ENCODE measurements at places on chromosomes 3 and 15.
A peak's percentile ranks its signal among the peaks of the same experiment; 100 is the strongest.

DNA sequence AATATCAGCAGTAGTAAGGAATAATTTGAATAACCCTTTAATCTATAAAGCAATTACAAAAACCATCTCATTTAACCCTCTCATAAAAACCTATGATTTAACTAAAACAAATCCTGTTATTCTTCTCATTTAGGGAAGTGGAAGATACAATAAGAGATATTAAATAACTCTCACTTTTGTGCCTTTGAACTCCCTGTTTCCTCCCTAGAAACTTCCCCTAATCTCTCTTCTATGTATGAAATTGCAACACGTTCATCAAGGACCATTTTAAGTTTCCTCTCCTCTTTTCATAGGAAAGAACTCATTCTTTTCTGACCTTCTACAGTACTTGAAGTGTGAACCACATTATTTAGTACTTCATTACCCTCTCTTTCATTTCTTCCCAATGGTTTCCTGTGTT lies 18.8 kb upstream of the FAM81A start:
- no peak for DNase-seq

DNA sequence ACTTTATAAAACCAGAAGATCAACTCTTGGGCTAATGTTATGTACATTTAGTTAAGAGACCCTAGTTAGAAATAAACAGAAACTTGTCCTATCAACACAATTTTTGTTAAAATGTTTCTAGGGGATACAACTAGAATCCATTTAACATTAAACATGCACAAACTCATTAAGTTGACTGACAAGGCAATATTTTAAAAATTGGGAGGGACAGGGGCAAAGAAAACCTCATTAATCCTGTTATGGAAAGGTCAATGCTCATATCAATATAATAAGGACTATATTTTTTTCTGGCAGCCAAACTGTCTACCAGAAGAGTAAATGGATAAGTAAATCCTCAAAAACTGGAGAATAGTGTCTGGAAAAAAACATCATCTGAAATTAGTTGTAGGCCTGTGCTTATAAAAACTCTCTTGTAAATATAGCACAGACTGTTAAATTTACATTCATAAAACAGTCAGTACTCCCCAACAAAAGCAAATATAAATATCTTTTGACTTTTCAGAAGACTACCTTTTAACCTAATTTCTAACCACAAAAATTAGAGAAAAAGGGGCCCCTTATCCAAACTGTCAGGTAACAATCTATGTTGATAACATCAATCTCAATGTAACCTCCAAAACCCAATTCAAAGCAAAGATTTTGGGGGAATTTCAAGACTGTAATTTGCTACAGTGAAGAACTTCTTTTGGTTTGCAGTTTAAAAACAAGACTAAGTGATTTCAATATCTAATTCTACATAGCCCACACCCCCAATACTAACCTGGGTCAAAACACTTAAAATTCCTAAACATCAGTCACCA lies 4.2 kb downstream of the TRA2B start:
- no peak for DNase-seq

DNA sequence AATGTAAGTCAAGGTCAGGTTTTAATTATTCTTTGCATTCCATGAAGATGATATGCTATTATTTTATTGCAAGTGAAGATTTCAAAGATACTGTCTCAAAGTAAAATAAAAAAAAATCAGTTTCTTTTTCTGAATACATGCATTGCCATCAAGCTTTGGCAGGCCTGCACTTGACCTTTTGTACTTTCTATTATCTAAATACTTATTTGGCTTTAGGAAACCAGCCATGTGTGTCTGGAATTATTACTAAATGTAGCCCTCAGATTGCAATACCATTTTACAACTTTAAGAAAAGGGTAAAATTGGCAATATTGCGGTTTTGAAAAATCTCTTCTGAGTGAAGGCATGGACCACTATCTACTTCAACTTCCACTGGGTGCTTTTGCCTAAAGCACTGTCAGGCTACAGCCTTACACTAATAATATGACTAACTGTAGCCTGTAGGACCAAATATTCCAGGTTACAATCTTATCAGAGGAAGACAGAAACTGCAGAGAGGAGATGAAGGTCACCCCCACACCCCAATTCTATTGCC lies 349.4 kb upstream of the DCBLD2 start:
- no peak for DNase-seq

GRCh38 chr3:180934638-180935037 lies 22.2 kb downstream of the FXR1 start:
- no peak for DNase-seq

- DNase-seq: no peak
Measured at GRCh38 chr15:73691396-73691795, 7.2 kb downstream of the CD276 start.

- no peak for DNase-seq
Measured at GRCh38 chr15:40314723-40315276, 7.1 kb upstream of the PLCB2 start.

DNA sequence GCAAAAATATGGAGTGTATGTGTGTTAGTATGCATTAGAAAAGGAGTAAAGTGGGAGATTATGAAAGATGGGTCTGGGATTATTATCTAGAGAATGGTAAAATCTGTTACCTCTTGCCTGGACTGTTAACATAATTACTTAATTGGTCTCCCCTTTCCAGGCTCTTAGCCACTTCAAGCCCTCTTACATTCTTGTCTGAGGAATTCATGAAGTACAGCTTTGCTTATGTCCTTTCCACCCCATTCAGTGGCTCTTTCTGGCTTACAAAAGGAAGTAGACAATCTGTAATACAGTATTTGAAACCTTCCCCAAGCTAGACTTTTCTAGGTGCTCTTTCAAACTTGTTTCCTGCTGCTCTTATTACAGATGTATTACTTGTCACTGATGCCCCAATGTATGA lies 129.8 kb downstream of the MBNL1 start:
- DNase-seq: no peak

GRCh38 chr3:140053794-140054193 lies 118.8 kb downstream of the CLSTN2 start:
- no peak for DNase-seq

- DNase-seq: no peak
Measured at GRCh38 chr15:38883987-38884386, 319.4 kb upstream of the RASGRP1 start.

GRCh38 chr15:27707257-27707656 lies 391.9 kb downstream of the OCA2 start:
- no peak for DNase-seq

- DNase-seq: peak; percentile 1
Measured at GRCh38 chr15:101320501-101321052, 25.5 kb upstream of the SNRPA1 start.

DNA sequence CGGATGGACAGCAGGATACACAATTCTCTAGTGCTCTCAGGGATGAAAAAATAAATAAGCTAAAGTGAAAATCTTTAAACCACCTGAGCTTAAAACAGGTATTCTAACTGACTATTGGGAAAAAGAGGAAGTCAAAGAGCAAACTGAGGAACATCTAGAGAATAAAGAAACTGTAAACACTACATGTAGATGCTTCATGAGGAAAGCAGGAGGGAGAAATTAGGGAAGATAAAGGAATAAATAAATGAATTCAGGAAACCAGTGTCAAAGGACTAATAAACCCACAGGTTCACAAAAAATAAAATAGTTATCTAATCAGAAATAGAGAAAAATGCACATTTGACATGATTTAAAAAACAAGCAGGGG lies 525 bp upstream of the MCCC1 start:
- DNase-seq: no peak

GRCh38 chr15:62209821-62210220 lies 44.7 kb upstream of the C2CD4B start:
- DNase-seq: no peak

DNA sequence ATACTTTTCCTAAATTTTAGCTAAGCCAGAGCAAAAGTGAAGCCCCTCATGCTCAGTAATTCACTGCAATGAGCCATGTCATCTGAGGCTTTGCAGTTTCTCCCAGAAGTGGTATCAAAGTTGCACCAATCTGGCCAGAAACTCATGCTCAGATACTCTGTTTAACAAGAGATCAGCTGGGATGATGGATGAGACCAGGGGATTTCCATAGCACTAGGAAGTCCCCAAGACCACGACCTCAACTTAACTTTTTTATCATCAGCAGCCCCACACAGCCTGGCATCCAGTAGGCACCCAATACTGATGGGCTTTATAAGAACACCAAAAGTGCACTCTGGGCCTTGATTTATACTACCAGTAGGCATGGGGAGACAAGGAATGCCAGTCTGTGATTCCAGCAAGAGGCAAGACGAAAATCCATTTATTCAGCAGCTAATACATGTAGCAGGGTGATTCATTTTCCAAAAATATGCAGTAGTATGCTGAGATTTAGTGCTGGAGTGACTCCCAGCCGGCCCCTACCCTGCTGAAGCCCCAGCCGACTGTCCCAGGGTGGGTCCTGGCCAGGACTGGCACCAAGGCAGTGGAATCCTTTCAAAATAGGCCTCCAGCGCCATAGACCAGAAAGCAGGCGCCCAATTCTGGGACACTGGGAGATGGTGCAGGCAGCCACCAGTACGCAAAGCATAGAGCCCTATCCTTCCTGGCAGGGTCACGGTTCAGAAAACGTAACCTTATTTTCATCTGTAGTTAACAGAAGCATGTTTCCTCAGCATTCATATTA lies 612 bp upstream of the LDHAL6B start:
- DNase-seq: no peak

DNA sequence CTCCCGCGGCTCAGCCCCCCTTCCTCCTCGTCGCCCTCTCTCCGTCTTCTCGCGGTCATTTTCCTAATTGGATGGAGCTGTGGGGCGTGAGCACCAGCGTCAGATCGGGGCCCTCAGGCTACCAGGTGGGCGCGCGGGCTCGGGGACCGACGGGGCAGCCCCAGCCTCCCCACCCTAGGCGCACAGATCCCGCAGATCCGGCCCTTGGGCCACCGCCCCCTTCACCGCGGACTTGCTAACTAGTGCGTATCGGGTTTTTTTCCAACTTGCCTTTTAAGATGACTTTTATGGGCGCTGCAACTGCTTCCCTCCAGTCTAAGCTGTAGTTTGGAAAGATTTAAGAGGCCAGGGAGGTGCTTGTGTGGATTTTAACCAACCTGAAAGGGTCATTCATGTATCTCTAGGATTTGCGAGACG lies 1.3 kb downstream of the ZNF710 start:
- DNase-seq: no peak

- DNase-seq: no peak
Measured at GRCh38 chr3:34934660-34935059, 704.7 kb upstream of the ARPP21 start.

DNA sequence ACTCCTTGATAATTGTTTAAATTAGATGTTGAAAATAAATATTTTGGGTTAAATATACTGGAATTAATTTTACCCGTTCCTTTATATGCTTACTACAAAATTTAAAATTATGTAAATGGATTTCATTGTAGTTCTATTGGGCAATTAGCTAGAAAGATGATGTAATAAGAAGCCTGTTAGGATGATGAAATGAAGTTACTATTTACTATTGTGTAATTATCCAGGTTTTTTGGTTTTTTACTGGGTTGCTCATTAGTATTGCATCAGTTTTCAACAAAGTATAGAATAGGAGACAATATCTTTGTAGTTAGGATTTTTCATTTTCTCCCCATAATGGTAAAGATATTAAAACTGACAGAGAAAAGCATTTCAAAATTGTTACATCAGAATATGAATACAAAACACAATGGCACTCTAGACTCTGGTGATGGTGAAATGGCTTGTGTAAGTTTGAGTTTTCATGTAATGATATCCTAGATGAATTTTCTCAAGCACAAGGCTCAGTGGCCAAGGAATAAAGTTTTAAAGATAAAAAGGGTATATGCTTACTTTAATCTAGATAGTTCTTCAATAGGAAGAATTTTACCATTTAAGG lies 222.0 kb downstream of the P3H2 start:
- no peak for DNase-seq

GRCh38 chr3:175651716-175652115 lies 792.6 kb downstream of the NAALADL2 start:
- DNase-seq: no peak

GRCh38 chr15:33135355-33135781 lies 59.1 kb downstream of the FMN1 start:
- no peak for DNase-seq

- DNase-seq: no peak
Measured at GRCh38 chr3:46934498-46935167, 41.9 kb downstream of the CCDC12 start.

DNA sequence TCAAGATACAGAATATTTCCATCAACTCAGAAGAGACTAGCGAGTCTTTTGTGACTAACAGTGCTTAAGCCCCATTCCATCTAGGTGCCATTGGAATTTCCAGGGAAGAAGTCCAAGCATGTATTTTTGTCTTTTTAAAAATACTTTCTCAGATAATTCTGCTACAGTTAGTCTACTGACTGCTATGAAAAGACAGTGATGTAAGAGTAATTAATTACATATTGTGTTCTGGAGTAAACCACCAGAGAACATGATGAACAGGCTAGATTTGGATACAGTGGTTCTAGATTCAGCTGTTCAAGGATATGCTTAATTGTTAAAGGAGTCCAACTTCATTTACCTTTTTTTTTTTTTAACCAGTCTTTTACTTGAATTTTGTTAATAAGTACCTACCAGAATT lies 34.8 kb upstream of the PAK6 start:
- DNase-seq: no peak

DNA sequence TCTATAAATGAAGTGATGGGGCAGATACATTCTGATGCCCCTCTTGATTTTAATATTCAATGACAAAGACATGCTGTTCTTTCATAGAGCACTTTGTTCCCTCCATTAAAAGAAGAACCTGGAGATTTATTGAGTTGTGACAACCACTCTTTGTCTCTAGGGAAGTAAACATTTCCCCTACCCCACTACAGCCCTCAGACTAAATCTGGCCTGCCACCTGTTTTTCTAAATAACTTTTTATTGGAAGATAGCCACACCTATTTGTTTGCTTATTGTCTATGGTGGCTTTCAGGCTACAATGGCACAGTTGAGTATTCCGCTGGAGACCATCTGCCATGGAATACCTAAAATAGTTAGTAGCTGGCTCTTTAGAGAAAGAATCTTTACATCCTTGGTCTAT lies 41.2 kb upstream of the ZNF385D start:
- DNase-seq: peak; percentile 67

DNA sequence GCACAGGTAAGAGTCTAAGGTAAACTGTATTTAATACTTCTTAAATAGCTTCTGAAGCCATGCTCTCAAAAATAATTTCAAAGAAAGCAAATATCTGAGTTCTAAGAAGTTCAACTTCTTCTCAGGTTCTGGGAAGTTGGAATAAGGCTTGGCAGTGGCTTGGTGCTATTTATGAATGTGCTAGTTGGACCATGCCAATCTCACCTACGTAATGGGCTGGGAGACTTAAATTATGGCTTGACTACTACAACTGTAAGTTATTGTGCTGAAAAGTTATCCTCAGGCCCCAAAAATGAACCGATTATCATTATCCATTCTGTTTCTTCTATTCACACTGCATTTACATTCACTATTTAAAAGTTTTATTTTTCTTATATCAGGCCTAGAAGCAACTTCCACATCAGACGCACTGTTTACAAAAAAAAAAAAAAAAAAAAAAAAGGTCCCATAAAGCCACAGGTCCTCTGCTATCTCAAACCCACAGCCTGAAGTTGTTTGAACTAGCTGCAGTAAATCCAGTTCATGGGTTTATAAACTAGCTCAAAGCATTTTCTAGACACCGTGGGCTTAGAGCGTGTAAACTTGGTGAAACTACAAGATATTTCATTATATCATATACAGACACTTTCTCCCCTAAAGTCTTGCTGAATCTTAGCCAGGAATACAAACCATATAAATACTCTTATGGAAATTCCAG lies 3.4 kb downstream of the LRIG1 start:
- DNase-seq: no peak

Data from DMS153 (cell line).